NCI-H774 (cell line): ENCODE measurements at places on chromosomes 16 and 17.

DNA sequence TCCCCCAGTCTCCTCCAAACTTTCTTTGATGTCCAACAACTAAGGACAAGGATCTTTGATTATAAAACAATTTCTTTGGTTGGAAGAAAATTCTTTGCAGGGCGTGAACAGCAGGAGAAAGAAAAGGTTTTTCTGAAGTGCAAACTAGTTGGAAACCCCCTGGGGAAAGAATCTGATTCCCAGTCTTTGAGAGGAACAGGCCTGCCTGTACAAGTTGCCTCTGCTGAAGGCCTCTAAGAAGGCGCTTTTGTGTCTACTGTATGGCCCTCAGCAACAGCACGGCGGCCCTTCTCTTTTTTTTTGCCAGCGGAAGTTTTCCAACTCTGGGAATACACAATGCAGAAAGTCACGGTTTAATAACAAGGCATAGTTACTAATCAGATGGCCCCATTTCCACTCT is 14.0 kb downstream of the RNF43 start:
- no peak for DNase-seq

- DNase-seq: no peak
These were observed 323 bp upstream of the KRTAP9-9 start for GRCh38 chr17:41254861-41255260.

DNA sequence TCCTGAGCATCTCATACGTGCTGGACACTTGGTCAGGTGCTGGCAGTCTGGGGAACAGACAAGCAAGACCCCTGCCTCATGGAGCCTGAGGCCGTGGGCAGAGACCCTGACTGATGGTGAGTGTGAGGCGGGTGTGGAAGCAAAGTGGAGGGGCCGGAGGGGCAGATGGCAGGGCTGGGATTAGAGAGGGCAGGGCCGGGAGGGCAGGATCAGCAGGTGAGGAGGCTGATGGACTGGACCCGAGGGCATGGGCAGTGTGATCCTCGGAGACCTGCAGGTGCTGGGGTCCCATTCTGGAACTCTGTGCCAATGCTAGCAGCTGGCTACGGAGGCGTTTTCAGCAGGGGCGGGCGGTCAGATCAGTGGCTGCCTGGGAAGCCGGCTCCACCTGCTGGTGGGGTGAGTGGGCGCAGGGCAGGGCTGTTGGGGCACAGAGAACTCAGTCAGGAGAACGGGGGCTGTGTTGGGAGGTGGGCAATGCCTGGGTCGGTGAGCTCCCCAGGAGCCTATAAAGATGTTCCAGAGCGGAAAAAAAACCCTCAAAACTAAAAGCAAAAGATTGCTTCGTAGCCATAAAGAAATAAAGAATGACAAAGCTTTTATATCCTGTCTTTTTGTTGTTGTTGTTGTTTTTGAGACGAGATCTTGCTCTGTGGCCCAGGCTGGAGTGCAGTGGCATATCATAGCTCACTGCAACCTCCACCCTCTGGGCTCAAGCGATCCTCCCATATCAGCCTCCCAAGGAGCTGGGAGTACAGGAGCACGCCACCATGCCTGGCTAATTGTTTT is 8.9 kb upstream of the C16orf74 start:
- no peak for DNase-seq

- DNase-seq: no peak
These were observed 316.3 kb downstream of the SEC14L1 start for GRCh38 chr17:77456951-77457548.

DNA sequence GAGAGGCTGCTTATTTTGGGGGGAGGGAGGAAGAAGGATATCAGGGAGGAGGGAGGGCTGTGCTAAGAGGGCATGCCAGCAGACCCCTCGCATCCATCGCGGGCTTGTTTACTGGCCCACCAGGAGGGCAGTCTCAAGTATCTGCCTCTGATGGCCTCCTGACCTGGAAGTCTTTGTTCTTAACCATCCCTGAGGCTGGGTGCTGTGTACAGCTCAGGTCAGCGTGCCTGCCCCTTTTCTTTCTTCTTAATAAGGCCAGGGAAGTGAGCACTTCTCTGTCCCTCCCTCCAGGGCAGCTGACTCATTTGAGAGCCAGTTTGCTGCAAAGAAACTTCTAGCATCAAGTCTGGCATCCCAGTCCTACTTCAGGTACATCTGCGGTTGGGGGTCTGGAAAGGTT is 157.0 kb downstream of the CCDC182 start:
- no peak for DNase-seq

DNA sequence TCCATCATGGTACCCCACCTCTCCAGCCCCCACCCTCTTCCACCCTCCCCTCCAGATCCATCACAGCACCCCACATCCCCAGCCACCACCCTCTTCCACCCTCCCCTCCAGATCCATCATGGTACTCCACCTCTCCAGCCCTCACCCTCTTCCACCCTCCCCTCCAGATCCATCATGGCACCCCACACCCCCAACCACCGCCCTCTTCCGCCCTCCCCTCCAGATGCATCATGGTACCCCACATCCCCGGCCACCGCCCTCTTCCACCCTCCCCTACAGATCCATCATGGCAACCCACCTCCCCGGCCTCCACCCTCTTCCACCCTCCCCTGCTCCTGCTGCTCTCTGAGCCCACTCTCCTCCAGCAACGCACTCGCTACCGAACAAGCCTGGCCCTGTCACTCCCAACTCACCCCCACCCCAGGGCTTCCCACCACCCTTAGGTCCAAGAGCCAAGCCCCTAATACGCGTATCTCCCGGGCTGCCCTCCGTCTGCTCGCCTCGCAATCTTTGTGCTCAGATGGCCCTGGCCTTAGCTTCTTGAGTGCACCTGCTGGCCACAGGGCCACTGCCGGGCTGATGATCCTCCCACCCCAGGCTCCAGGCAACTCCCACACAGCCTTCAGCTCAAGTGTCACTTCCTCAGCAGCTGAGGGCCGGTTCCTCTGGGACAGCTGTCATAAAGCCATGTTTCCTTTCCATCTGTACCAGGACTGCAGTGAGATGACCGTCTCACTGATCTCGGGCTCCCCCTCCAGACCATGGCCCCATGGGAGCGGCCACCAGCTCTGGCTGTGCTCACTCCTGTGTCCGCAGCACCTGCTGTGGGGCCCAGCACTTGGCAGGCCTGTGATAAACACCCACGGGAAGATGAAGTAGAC is 25.5 kb downstream of the KDM8 start:
- DNase-seq: no peak

DNA sequence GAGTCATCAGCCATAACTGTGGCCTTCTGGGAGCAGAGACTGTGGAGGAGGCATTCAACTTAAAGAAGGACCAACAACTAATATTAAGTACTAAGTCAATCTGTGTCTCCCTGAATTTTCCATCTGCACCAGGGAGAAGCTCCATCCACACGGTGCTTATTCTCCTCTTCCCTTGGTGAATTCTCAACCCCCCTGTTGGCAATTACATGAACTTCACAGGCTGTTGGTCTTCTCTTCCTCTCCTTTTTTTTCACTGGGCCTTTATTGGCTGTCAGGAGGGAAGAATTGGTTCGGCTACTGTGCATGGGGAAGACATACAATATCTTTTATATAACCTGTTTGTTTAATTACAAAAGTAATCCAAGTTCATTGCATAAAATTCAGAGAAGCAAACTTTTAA is 152.8 kb upstream of the IRX6 start:
- DNase-seq: no peak

DNA sequence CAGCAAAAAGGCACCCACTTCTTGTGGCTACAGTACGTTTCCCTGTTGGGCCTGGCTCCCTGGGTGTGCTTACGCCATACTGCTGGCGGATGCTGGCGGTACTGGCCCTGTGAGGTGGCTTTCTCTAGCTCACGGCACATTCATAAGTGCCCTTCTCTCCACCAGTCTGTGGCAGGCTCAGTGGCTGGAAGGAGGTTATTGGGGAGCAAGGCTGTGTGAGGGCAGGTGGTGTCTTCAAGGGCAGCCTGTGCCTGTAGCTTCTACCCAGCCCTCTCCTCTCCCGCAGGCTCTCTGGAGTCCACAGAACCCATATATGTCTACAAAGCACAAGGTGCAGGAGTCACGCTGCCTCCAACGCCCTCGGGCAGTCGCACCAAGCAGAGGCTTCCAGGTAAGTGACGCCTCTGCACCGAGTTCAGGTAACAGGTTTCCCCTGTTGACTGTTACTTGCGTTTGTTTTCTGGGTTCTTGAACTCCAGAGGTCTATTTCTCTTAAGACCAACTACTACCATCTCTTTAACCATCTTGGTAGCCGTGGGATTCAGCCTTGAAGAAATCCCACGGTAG is 20.6 kb downstream of the NTAN1 start:
- DNase-seq: no peak

- no peak for DNase-seq
These were observed 190.1 kb downstream of the CCDC182 start for GRCh38 chr17:57554826-57555635.
